Stimulated activated CD8-positive, alpha-beta memory T cell treated with anti-CD3 and anti-CD28 coated beads, Interleukin-4, amount 100 ng/mL, for 1 hour (primary cell): ENCODE measurements at places on chromosomes 4 and X.

- no peak for DNase-seq
Measured at GRCh38 chrX:31057291-31057690, 14.6 kb downstream of the FTHL17 start.

- no peak for DNase-seq
Measured at GRCh38 chrX:136328933-136329332, 28.2 kb downstream of the ADGRG4 start.

DNA sequence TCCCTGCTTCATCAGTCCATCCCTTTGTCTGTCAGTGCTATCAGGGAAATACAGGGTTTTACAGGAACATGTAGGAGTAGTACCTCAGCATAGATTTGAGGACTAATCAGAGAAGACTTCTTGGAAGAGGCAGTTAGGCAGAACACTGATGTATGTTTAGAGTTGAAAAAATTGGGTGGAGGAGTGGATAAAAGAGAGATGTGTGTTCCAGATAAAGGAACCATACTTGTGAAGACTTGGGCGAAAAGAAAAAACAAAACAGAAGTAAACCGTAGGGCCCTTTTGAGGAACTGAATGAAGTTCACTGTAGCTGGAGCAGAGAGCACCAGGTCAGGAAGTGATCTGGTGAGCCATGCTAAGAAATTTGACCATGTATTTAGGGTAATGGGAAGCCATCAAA lies 32.3 kb downstream of the AFF1 start:
- no peak for DNase-seq

DNA sequence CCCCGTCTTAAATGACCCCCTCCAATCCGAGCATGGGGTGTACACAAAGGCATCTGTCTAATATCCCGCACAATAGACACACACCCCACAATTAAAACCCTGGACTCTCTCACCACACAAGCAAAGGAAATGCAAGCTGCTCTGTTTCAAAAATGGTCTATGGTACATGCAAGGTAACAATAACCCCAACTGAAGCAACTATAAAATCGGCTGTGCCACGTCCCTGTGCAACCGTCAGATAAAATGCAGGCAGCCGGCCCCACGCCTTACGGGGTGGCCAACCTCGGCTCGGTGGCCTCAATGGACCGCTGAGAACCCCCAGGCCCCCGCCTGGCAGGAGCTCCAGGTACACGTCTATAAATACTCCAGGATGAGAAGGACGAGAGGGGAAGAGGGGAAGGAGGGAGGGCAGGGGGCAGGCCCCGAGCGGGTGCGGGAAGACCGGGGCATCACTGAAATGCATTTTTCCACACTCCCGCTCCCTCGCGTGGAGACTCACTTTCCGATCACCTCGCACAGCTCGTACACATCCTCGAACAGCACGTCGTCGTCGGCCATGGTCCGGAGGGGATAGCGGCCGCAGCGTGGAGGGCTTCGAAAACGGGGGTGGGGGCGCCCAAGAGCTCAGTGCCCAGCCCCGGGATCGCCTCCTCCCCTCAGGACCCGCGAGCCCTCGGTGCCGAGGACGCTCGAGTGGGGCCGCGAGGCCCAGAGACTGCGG lies 763 bp downstream of the CASK start:
- no peak for DNase-seq

GRCh38 chr4:187357045-187357643 lies 633.5 kb upstream of the FAT1 start:
- no peak for DNase-seq

- no peak for DNase-seq
Measured at GRCh38 chr4:10112658-10113284, 3.8 kb downstream of the WDR1 start.

DNA sequence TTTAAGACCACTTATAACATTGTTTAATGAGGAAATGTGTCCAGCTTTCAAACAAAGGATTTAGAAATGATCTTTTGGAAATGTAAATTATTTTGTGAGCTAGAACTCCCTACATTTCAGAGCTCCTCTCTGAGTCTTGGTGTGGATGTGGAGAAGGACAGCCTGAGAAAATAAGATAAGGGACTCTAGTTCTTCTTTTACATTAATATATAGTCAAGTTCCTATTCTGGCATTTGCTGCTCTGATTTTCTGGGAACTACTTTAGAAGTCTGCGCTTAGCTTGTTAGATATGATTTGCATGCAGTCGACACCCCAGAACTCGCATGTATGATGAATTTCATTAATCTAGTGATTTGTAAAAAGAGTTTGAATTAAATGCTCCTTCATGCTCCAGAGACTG lies 45.5 kb downstream of the TSPAN7 start:
- no peak for DNase-seq

GRCh38 chr4:173509036-173510001 lies 20.7 kb downstream of the HAND2 start:
- DNase-seq, result no peak

- DNase-seq, result no peak
Measured at GRCh38 chr4:18034099-18034498, 12.5 kb upstream of the LCORL start.

- no peak for DNase-seq
Measured at GRCh38 chr4:76624241-76624681, 189.2 kb downstream of the SHROOM3 start.

DNA sequence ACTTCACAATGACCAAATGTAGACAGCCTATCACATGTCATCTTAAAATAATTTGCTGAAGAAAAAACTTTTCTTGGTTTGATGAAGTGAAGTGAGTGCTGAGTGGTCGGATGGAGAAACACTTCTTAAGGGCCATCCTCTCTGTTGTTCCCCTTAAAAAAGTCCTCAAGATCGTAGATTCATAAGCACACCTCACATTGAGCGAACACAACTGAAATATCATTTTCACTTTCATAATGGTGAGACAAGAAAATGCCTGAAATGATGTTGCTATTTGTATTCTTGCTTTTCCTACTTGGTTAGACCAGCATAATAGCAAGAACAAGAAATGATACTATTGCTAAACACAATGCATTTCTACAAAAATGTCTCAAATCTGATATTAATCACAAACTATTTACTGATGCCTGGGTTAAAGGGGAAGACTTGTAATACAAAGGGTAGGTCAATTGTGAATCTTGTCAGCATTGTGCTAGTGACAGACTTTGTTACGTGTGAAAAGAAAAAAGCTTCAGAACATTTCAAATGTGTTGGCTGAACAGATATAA lies 305.6 kb upstream of the NR3C2 start:
- no peak for DNase-seq

DNA sequence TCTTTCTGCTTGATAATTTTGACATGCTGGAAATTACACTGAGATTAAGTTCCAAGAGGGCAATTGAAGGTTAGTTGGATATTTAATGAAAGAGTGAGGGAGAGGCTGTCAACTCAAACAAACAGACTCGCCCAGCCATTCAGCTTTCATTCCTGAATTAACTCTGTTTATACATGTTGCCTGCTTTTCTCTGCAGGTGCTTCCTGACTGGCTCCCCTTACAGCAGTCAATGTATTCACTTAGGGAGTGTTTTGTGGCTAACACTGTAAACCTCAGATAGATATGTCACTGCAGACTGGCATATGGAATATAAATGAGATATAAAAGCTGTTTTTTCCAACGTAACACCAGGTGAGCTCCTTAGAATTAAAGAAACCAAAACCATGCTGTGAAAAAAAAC lies 28.7 kb downstream of the TMPRSS11A start:
- DNase-seq, result no peak
